ENCODE measurements at places on chromosomes 6 and 20.

DNA sequence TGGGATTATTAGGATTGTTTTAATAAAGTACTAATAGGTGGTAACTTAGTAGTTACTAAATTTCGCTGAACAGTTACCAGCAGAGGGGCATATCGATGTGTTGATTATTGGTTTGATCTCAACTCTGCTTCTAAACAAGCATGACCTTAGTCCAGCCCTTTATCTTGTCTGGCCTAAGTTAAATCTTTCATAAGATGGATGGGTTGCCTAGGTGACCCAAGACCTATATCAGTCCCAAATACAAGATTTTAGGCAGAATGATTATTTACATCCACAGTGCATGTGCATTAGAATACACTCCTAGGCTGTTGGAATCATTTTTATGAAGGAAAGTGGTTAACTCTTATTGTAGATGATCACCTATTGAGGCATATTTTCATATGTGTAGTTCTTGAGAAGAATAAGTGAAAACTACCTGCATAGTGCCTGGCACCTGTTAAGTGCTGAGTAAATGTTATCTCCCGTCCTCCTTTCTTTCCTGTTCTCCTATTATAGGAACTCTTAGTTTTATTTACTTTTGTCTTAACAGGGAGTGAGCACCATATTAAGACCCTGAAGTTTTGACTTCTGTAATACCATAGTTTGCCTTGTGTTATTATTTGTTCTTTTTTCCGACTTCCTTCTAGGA lies 1.1 kb downstream of the HSF2 start:
- DNase-seq, result peak; percentile 4

DNA sequence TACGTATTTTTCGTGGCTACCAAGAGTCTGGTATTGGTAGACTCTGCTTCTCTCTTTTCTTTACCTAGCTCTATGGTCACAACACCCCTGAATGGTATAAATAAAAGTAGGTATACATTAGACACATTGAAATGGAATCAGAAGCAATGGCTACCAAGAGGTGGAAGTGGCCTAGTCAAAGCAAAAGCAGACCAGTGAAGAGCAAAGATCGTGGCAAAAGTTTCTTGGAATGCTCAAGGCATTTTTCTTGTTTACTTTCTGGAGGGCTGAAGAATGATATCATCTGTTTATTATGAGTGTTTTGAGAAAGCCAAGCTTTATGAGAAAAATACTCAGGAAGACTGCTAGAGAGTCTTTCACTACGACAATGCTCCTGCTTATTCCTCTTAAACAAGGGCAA lies 28.6 kb upstream of the MOCS1 start:
- DNase-seq, result no peak

GRCh38 chr6:132382630-132383175 lies 18.6 kb downstream of the MOXD1 start:
- no peak for DNase-seq

DNA sequence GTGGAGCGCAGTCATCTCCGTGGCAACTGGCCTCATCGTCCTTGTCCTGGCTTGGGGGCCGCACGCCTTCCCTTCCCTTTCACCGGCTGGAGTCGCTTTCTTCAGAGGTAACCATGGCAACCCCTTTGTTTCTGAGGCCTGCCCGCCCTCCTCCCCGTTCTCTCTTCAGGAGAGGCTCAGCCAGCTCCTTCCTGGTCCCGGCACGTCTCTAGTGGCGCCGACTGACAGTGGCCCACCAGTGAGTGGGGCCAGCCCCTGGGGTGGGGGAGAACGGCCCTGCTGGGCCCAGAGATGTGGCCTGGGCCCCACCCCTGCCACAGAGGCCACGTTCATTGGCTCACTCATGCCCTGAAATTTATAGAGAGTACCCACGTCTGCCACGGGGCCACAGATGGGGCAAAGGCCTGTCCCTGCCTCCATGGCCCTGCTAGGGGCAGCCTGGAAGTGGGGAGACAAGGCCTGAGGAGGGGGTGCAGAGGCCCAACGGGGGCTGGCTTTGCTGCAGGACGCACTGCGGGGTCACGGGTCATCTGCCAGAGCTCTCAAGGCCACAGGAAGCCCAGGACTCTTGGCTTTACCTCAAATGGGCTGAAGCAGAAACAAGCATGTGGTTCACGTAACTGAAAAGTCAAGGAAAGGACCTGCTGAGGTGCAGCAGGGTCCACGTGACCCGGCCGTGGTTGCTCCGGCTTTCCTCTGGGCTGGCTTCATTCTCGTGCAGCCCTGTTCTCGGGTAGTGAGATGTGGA lies 1.4 kb upstream of the OSBPL2 start:
- DNase-seq, result no peak

DNA sequence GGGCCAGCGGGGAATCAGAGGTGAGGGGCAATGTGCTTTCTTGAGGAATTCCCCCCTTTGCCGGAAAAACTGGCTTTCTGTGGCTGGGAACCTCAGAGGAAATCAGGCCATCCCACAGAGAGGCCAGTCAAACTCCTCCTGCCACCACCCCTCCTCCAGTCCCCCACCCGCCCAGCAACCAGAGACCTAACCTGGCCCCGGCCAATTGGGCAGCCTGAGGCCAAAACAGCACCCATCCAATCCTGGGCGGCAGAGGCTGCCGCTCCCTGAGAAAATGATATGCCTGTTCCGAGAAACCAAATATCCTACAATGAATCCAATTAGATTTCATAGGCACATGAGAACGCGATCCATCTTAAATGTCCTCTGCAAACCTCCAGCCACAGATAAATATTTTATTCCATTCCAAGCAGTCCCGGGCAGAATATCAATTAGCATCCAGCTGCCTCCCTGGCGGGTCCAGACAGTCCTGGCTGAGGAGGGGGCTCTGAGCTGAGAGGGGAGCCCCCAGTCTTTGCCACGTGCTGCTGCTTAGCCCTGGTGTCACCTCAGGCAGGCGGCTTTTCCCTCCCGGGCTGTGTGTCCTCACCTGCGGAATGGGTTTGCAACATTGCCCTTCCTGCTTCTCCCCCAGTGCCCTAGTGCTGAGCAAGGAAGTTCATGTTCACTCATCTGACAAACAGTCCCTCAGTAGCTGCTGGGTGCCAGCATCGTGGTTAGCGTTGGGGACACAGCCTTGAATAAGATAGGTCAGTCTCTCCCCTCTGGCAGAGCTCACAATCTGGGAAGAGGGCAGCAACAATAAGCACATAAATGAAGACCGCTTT lies 95.0 kb downstream of the DLGAP4 start:
- no peak for DNase-seq

- no peak for DNase-seq
Observed at GRCh38 chr6:53309901-53310300, 38.8 kb downstream of the ELOVL5 start.

DNA sequence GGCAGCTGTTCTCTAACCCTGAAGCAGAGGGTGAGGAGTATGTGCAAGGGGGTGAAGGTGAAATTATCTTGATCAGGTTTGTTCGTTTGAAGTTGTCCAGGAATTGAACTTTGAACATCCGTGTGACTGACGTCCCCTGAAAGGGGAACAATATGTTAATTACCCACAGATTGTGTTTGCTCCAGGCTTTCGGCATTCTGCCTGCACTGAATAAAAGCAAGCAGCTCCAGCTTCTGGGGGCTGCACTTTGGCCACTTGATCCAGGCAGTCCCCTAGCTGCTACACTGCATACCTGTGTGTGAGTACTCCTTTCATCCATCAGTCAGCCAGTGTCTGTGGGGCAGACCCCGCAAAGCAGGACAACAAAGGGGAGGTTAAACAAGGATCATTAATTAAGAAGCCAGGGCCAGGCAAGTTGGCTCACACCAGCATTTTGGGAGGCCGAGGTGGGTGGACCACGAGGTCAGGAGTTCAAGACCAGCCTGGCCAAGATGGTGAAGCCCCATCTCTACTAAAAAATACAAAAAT lies 104.8 kb upstream of the BTN3A2 start:
- DNase-seq, result no peak

- no peak for DNase-seq
Observed at GRCh38 chr6:131552572-131552971, 20.5 kb upstream of the ARG1 start.

DNA sequence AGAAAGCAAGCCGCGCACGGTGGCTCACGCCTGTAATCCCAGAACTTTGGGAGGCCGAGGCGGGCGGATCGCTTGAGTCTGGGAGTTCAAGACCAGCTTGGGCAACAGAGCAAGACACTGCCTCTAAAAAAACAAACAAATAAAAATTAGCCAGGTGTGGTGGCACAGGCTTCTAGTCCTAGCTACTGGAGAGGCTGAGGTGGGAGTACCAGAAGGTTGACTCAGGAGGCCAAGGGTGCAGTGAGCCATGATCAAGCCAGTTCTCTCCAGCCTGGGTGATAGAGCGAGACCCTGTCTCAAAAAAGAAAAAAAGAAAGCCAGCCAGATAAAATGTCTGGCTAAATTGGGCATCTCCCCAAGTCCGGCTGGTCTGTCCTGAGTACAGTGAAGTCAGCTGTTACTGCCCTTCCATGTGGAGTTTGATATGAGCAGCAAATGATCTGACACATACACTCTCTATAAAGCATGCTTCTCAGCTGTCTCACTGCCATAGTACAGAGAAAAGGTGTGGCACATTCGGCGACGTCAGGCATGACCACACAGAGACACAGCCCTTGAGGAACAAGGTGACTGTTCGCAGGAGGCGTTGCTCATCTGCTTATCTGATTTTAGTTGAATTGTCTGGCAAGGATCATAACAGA lies 13.0 kb downstream of the CD83 start:
- DNase-seq, result peak; percentile 19

DNA sequence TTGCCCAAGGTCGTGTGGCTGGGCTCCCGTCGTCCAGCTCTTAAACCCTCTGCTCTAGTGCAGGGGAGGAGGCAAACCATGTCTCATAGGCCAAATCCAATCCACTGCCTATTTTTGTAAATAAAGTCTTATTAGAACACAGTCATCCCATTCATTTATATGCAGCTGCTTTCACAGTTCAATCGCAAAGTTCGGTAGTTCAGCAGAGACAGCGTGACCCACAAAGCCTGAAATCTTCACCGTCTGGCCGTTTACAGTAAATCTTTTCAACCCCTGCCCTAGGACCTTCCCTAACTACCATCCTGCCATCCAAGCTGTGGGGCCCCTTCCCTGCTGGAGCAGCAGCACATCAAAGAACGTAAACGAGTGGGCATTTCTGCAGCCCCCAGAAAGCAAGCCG lies 65.9 kb downstream of the EYA2 start:
- no peak for DNase-seq

GRCh38 chr20:35436177-35436573 lies 1.9 kb downstream of the GDF5 start:
- no peak for DNase-seq

DNA sequence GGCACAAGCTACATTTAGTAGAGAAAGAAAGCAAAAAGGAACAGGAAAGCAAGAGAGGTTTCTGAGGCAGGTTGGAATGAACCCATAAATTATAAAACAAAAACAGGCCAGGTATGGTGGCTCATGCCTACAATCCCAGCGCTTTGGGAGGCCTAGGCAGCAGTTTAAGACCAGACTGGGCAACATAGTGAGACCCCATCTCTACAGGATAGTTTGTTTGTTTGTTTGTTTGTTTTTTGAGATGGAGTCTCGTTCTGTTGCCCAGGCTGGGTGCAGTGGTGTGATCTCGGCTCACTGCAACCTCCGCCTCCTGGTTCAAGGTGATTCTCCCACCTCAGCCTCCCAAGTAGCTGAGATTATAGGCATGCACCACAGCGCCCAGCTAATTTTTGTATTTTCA lies 49.0 kb downstream of the AFG1L start:
- DNase-seq, result no peak

DNA sequence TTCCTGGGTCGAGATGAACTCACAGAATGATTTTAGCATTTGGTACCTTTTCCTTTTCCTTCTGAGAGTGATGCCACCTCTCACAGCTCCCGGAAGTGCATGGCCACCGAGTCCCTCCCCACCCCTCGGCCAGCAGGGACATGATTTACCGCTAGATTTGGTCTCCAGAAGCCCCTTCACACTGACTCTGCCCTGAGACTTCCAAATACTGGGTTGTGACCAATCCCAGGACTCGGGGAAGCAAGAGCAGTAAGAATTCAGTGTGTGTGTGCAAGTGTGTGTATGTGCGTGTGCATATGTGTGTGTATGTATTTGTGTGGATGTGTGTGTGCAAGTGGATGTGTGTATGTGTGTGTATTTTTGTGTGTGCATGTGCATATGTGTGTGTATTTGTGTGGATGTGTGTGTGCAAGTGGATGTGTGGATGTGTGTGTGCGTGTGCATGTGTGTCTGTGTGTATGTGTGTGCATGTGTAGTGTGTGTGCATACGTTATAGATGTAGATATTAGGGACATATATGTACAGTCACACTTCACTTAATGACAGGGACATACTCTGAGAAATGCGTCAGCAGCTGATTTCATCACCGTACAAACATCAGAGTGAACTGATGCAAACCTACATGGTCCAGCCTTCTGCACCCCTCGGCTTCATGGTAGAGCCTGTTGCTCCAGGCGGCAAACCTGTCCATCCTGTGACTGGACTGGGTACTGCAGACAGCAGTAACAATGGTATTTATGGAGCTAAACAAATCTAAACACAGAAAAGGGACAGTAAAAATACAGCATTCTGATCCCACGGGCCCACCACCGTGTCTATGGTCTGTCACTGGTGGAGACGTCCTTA lies 374.5 kb downstream of the TAF4 start:
- DNase-seq, result no peak

Measured in fibroblast of the aortic adventitia (primary cell).